ENCODE measurements at places on chromosomes 12 and 14. TPM values are rescaled to one million over a fixed set of nuclear protein-coding genes. Genes with fewer than 3 reads are reported as not detected.

KRT8 gene
- 583 TPM for total RNA-seq

OR6C74 gene
- total RNA-seq = not detected

GLIPR1L2 gene
- 1.2 TPM for total RNA-seq

IFNG gene
- total RNA-seq = not detected

JAG2 gene
- 32.0 TPM for total RNA-seq

DNA sequence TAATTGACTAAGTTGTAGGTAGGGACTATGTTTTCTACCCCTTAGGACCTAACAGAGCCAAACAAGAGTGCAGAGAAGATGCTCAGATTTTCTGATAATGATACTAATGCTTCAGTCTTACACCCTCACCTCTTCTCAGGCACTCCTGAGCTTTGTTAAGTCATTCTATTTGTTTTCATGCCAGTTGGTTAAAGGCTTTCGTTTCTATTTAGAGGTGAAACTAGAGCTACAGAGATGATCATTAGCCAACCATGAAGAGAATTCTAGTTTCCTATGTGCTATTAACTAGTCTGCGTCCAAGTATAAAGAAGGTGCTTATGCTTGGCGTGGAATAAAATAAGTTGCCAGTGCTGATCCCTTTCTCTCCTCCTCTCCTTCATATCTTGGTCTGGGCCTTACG lies 34.6 kb upstream of the PYGL start:
- no peak overlapping the region for H3K4me3 ChIP-seq
- H3K27me3 ChIP-seq = no peaks in the 10 kb centered on the region
- no peak for DNase-seq
- H3K27ac ChIP-seq = no peak overlapping the region

DNA sequence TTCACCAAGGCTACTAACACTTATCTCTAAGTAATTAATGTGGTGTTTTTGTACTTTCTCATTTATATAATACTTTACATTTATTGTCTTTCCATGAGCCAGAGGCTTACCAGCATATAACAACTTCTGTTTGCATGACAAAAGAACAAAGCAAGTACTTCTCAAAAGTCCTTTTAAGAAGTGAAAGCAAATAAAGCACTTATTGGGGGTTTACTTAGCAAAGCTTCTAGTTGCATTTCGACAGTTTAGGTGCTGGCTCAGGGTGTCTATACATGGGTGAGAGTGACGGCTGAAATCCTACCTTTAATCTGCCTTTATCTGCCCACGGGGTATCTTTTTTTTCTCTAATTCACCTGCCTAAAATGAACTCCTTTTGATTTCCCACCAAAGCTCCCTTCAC lies 21.0 kb upstream of the DCN start:
- DNase-seq = no peak
- peaks cover 4% of the 10 kb centered on the region for H3K4me1 ChIP-seq
- no peaks in the 10 kb centered on the region for H3K27me3 ChIP-seq
- H3K36me3 ChIP-seq = no peaks in the 10 kb centered on the region

DNA sequence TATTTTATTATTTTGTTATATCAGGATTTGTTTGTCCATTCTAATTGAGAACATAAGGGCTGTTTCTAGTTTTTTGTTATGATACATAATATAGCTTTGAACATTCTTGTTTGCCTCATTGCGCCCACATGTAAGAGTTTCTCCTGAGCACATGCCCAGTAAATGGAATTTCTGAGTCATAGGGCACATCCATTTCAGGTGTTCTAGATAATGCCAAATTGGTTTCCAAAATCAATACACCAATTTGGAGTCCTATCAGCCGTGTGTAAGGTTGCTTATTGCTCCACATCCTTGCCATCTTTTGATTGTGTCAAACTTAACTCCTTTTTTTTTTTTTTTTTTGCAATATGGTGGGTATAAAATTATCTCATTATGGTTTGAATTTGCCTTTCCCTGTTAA lies 97.9 kb upstream of the RESF1 start:
- no peaks in the 10 kb centered on the region for H3K36me3 ChIP-seq
- DNase-seq = no peak
- H3K27me3 ChIP-seq = no peaks in the 10 kb centered on the region
- H3K4me1 ChIP-seq = peaks cover 8% of the 10 kb centered on the region
- H3K27ac ChIP-seq = no peak overlapping the region

DNA sequence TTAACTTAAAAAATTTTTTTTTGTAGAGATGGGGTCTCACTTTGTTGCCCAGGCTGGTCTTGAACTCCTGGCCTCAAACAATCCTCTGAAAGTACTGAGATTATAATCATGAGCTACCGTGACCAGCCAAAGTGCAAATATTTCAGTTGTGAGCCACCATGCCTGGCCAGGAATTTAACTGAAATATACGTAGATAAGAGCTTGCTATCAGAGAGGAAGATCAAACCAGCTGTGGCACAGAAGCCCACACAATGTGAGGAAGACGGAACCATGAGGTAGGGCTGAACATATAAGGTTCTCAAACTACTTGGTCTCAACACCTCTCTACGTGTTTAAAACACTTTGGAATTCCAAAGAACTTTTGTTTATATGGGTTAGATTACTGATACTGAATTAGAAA lies 29.1 kb downstream of the ATG14 start:
- H3K27me3 ChIP-seq = no peaks in the 10 kb centered on the region
- H3K36me3 ChIP-seq = no peaks in the 10 kb centered on the region
- DNase-seq = no peak

GRCh38 chr12:91523831-91524230 lies 341.2 kb upstream of the DCN start:
- no peaks in the 10 kb centered on the region for H3K27me3 ChIP-seq
- H3K27ac ChIP-seq = no peak overlapping the region
- DNase-seq = no peak
- H3K4me1 ChIP-seq = no peaks in the 10 kb centered on the region
- H3K36me3 ChIP-seq = no peaks in the 10 kb centered on the region
- H3K4me3 ChIP-seq = no peak overlapping the region

- no peak overlapping the region for H3K27ac ChIP-seq
- H3K4me1 ChIP-seq = no peaks in the 10 kb centered on the region
- H3K36me3 ChIP-seq = no peaks in the 10 kb centered on the region
Measured at GRCh38 chr12:83866477-83866876, 1046.1 kb downstream of the SLC6A15 start.

GRCh38 chr14:102998393-102998792 lies 59.0 kb downstream of the CDC42BPB start:
- H3K27me3 ChIP-seq = no peaks in the 10 kb centered on the region
- H3K4me1 ChIP-seq = peaks cover 6% of the 10 kb centered on the region
- H3K27ac ChIP-seq = no peak overlapping the region
- no peak for DNase-seq
- no peak overlapping the region for H3K4me3 ChIP-seq

- H3K27ac ChIP-seq = no peak overlapping the region
- H3K36me3 ChIP-seq = no peaks in the 10 kb centered on the region
- peaks cover 3% of the 10 kb centered on the region for H3K4me1 ChIP-seq
- no peak overlapping the region for H3K4me3 ChIP-seq
Measured at GRCh38 chr14:54175298-54175942, 218.8 kb upstream of the BMP4 start.

DNA sequence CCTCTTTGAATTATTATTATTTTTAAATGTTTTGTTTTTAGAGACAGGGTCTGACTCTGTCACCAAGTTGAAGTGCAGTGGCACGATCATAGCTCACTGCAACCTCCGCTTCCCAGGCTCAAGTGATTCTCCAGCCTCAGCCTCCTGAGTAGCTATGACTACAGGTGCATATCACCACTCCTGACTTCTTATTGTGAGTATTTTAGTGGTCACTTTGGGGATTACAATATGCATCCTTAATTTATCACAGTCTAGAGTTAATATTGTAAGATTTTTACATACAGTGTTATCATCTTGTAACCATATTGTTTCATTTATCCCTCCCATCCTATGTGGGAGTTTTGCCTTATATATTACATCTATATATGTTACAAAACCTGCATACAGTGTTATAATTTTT lies 13.4 kb downstream of the FGF23 start:
- H3K27me3 ChIP-seq = no peaks in the 10 kb centered on the region
- no peak for DNase-seq
- H3K36me3 ChIP-seq = no peaks in the 10 kb centered on the region
- no peak overlapping the region for H3K4me3 ChIP-seq
- no peaks in the 10 kb centered on the region for H3K4me1 ChIP-seq

DNA sequence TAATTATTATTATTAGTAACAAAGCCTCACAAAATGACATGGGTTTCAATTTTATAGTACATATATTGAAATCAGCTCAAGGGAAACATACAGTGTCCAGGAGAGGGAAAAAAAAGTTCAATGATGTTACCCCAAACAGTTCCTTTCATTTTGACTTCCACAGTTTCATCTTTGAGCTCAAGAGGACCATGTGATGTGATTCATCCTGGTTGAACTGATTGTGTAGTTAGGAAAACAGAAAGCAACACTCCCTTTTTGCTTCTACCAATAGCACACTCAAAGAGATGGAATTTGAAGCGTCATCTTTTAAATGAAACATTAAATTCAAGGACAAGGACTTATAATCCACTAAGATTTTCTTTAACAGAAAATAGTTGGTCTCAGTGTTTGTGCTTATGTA lies 461.0 kb downstream of the FOXG1 start:
- no peaks in the 10 kb centered on the region for H3K36me3 ChIP-seq
- no peak overlapping the region for H3K27ac ChIP-seq
- no peaks in the 10 kb centered on the region for H3K27me3 ChIP-seq
